Stimulated activated CD8-positive, alpha-beta memory T cell treated with anti-CD3 and anti-CD28 coated beads, Interleukin-7, amount 100 ng/mL, for 48 hours (primary cell): ENCODE measurements at places on chromosomes 2 and 18.
A peak's percentile ranks its signal among the peaks of the same experiment; 100 is the strongest.

GRCh38 chr2:124538549-124538948 lies 513.5 kb downstream of the CNTNAP5 start:
- DNase-seq = no peak

- no peak for DNase-seq
These were observed 131.1 kb upstream of the DNAJC10 start for GRCh38 chr2:182585001-182585400.

DNA sequence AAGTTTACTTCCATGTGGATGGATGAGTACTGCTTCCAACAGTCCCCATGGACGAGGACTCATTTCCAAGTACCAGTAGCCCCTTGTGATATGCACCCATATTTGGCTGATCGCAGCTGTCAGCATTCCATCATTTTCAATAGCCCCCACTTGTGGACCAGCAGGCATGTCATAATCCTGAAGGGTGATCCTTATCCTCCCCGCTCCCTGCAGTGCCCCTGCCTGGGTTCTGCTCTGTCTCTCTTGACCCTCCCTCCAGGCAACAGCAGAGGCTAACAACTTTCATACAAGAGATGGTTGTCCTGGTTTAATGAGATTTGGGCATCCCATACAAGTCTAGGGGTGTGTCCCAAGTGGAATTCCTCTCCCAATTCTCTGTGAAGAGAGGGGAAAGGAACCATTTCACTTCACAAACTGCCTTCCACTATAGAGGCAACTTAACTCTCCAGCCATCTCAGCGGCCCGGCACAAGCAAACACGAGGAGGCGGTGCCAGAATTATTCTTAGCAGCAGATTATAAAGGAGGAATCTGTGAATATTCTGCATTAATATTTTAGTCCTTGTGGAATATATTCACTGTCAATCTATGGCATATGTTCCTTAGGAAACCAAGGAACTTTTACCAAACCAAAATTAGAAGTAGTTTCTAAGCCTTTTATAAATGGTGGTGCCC lies 110.7 kb downstream of the RTN4 start:
- DNase-seq = no peak

- no peak for DNase-seq
These were observed 661.6 kb downstream of the PLCL1 start for GRCh38 chr2:198465970-198466369.

GRCh38 chr2:241739651-241740050 lies 5.2 kb downstream of the D2HGDH start:
- DNase-seq = peak; percentile 78

DNA sequence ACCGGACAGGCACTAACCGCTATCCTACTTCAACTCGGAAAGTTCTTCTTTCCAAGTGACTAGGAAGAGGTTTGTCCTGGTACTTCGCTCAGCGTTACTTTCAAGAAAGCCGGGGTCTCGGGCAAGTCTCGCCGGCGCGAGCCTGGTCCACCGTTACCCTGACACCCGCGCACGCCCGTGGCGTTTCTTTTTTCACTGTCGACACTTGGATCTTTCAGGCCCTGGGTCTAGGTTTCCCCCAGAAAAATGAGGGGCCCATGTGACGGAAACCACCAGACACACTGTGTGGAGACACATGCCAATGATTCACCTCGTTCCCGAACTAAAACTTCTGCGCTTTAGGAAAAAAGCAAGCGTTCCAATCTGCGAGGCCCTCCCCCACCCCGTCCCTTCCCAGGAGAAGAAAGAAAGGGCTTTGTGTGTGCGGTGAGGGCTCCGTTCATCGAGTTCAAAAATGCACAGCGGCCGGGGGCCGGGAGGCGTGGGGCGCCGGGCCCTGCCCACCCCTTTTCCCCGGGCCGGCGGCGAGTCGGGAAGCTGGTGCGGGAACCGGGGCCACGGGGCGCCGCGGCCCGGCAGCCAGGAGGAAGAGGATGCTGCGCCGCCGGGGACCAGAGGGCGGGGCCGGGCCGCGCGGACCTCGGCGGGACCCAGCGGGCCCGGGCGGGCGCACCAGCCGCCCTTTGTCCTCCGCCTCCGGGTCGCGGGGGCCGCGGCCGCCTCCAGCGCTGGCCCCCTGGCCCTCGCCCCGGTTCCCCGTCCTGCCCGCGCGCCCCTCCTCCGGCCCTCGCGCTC lies 2.6 kb downstream of the ZNF521 start:
- no peak for DNase-seq

GRCh38 chr2:109594246-109594885 lies 19.4 kb downstream of the SEPTIN10 start:
- no peak for DNase-seq

DNA sequence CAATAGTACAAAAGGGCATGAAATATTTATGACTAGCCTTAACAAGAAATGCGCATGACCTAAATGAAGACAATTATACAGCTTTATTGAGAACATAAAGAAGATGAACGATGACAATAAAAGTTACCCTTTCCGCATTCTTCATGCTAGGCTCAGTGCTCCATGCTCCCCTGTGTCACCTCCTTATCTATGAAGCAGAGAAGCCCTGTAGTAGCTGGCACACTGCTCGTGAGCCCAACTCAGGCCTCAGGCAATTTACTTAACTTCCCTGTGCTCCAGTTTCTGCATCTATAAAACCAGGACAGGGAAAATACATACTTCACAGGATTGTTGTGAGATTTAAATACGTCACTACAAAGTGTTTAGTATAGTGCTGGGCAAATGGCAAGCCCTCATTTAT lies 34.5 kb upstream of the NABP1 start:
- DNase-seq = no peak

GRCh38 chr18:21830532-21830931 lies 89.9 kb downstream of the MIB1 start:
- DNase-seq = no peak

DNA sequence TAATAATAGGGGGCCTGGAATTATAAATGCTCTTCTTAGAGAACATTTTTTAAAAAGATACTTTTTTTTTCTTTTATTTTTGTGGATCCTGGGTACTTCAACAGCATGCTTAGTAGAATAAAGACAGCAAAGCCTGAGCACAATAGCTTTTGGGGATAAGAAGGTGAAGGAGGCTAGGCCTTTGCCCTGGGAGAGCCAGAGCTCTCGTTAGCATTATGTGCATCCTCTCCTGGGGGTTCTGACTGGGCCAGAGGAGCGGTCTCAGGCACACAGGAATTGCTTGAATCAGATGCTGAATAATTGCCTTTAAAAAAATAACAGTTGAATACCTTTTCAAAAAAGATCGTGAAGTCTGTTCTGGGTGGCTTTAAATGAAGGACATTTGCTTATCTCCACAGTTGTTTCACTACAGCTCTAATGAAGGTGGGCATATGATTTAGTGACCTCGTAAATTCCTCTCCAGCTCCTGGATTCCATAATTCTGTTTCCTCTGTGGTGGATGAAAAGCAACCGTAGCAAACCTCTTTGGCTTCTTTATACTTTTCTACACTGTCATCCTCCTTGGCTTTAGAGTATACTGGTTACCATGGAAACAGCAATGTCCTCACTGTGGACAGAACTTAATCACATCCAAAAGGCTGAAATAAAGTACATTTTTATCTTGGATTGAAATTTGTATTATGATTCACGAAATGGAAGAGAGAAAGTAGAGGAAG lies 133.8 kb downstream of the MAIP1 start:
- DNase-seq = no peak

GRCh38 chr2:108884619-108885018 lies 98.0 kb downstream of the CCDC138 start:
- no peak for DNase-seq

- no peak for DNase-seq
These were observed 180.5 kb downstream of the AGPS start for GRCh38 chr2:177573120-177573519.

- no peak for DNase-seq
These were observed 34.4 kb downstream of the MAP2 start for GRCh38 chr2:209458008-209458979.

GRCh38 chr2:173353556-173353955 lies 1.1 kb upstream of the CDCA7 start:
- no peak for DNase-seq

- DNase-seq = no peak
These were observed 59.8 kb downstream of the SPRED2 start for GRCh38 chr2:65372619-65373018.

- DNase-seq = no peak
These were observed 33.6 kb upstream of the GLI2 start for GRCh38 chr2:120702061-120702460.

- DNase-seq = no peak
These were observed 215.5 kb upstream of the CYRIA start for GRCh38 chr2:16881122-16881521.

GRCh38 chr2:14303366-14304115 lies 329.0 kb upstream of the LRATD1 start:
- DNase-seq = no peak

DNA sequence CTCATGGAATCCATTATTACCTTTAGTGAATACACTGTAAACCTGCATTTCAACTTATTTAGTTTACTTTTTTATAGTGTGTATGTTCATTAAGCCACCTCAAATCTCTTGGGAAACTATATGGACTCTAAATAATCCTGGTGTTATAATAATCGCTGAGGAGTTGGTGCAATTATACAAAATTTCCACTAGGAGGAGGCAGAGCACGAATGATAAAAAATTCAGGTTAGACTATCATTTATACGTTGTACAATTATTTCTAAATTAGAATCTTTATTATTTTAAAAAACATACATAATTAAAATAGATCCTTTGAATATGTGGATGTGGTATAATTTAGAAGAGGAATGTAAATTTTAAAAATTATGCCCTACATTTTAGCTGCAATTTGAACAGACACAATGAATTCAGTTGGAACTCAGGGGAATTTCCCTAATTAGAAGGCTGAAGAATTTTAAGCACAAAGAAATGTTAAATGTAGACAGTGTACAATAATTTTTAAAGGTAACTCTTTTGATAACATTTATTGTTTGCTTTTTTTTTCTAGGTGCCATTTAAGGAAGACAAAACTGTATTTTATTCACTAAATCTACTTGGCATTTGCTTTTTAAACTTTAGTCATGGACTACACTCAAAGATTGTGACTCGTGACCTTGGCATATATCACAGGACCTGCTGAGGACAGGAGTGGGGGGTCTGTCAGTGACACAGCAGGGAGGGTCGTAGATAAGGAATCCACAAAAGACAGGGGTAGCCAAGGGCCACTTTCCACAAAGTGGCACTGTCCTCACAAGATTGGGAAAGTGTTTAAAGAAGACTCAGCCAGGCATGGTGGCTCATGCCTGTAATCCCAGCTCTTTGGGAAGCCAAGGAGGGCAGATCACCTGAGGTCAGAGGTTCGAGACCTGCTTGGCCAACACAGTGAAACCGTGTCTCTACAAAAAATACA lies 45.5 kb downstream of the RAB12 start:
- DNase-seq = no peak

DNA sequence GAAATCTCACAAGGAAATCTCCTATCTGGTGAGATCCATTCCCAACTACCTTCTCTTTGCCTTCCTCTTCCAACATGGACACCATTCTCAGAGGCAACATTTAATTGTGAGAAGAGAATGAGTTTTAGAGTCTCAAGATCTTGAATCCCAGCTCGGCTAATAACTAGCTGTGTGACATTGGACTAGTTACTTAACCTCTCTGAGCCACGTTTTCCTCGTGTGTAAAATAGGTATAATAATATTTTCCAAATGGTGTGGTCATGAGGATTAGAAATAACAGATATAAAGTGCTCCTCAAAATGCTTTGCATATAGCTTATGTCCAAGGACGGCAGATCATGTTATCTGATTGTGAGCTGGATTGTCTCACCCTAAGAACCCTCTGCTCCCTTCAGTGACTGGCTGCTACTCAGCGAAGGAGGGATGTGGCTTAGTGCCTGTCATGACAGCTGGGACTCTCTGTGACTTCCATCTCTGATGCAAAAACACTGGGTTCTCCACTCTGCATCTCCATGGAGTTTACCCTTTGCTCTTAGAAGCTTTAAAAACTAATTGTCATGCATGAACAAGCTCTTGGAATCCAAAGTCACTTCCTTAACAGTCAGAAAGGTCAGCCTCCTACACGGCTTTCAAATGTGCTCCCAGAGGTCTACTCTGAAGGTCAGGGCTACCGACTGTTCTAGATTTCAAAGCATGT lies 38.4 kb upstream of the MRPL19 start:
- no peak for DNase-seq

DNA sequence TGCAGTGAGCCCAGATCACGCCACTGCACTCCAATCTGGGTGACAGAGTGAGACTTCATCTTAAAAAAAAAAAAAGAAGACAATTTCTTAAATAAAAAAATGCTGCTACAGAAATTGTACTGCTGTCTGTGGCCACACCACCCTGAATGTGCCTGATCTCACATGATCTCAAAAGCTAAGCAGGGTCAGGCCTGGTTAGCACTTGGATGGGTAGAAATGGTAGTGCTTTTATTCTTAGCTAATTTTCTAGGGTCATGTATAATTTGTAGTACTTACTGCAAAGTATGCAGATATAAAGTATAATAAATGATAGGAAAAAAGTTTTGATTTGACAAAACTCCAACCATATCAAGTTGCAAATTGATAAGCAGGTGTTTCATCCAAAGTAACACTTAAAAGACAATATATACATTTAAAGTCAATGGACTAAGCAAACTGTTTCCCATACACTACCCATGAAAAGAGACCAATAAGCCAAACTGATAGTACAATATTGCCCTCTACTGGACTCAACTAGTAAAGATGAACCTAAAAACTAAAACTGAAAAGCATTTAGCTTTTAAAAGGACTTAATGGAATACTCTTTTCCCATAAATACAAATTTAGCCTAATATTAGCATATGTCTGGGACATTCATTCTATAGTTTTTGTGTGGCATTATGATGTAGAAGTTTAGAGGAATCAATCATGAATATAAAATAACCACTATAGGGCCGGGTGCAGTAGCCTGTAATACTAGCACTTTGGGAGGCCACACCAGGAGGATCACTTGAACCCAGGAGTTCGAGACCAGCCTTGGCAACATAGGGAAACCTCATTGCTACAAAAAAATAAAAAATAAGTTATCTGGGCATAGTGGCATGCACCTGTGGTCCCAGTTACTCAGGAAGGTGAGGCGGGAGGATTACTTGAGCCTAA lies 18.6 kb upstream of the PEX13 start:
- no peak for DNase-seq

DNA sequence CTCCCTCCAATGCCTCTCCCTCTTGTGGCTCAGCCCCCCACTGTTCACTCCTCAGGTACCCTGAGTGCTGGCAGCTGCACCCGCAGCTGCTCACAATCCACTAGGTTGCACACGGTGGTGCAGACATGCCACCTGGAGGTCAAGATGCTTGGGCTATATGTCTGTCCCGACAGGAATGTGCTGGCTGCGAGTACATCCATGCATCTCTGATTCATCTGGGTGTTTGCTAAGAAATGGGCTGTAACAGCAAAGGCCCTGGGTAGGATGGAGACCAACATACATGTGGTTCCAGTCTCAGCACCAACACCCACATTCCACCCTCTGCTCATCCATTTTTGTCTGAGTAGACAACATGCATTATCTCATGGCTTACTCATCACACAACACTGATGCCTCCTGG lies 31.3 kb downstream of the ANKMY1 start:
- DNase-seq = no peak

DNA sequence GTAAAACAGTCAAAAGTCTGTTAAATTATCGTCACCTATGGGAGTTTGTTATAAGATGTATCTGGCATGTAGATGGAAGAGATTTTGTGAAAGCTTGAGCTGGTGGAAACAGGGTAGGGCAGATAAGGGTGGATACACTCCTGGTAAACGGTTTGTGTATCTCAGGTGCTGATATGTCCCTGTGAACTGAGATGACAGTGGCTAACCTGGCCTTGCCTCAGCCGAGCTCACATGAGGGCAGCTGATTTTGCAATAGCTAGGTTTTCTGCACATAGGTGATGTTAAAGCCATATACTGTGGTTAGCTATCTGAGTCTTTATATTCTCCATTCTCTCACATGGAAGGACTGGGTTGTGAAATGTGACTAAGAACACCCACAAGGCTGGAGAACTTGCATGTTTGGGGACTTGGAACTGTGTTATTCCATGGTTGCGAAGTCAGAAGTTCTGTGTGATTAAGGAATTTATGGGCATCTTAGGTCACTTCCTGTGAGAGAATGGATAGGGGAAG lies 205.1 kb downstream of the TPGS2 start:
- no peak for DNase-seq
